Stimulated activated CD8-positive, alpha-beta memory T cell treated with anti-CD3 and anti-CD28 coated beads, Interleukin-4, amount 100 ng/mL, for 1 hour (primary cell): ENCODE measurements at places on chromosomes 11 and 22.

GRCh38 chr22:25942115-25942855, 200.3 kb downstream of the MYO18B start:
- no peak for DNase-seq

- no peak for DNase-seq
These were observed 244.6 kb upstream of the ANO3 start for GRCh38 chr11:26087120-26087935.

GRCh38 chr11:11499300-11499699, 122.5 kb downstream of the GALNT18 start:
- DNase-seq, result no peak

DNA sequence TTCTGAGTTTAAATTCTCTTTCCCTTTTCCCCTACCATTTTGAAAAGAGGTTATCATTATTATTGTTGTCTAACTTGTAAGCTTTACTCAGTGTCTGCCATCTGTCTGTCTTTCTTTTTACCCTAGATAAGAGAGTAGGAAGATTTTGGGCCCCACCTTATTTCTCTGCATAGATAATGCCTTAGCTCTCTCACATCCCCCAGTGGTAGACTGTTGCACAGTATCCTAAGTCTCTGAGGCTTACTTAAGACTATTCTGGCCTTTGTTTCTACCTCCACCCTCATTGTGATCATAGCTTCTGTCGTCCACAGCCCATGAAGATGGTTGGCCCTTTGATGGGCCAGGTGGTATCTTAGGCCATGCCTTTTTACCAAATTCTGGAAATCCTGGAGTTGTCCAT, 3.6 kb upstream of the OR51L1 start:
- DNase-seq, result no peak

DNA sequence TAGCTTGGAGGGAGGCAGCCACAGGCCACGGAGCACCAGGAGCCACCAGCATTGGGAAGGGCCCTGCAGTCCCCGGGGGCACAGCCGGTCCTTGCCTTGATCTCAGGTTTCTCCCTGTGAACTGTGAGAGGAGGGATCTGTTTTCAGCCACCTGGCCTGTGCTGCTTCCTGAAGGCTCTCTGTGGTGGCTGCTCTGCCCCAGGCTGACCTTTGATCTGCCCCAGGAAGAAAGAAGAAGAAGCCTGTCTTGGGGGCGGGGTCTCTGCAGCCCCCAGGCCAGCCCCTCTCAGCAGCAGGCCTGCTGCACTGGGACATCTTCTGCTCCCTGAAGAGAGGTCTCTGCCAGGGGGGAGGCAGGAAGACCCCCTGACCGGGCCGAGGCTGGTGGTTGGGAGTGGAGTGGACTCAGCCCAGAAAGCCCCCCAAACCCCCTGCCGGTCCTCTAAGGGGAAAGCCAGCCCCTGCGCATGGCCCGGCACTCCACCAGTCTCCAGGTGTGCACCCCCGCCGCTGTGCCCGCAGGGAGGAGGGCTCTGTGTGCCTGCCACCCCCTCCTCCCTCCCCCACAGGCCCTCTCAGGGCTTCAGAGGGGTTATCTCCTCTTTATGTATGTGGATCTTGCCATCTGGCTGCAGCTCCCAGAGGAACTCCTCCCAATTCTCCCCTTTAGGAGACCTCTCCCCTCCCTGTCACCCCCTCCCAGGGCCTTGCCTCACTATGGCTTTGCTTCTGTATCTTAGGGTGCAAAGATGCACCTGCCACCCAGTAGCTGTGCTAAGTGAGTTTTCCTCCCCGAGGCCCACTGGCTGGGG, 675.3 kb downstream of the BRD1 start:
- no peak for DNase-seq

DNA sequence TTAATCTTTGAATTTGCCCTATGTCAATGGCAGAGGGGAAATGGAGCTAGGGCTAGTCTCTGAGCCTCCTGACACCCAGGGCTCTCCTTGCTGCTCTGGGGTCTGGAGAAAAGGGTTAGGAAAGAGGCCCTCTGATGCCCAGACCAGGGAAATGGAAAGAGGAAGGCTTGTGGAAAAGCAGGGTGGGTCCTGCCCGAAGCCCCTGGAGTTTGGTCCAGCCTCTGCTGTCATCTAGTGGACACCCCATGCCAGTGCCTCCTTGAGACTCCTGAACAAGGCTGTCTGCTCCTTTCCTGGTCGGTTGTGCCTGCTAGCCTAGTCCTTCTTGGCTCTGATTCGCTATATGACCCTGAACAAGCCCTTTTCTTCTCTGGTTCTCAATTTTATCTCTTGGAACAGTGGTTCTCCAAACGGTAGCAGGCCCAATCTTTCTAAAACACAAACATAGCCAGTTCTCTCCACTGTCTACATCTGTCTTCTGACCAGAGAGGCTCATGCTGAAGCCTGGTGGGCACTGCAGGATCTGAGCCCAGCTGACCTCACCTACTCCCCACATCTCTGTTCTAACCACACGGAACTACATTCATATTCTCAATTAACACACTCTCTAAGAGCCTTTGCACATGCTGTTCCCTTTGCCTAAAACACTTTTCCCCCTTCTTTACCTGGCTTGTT, 8.8 kb upstream of the PLA2G3 start:
- DNase-seq, result no peak

- no peak for DNase-seq
These were observed 26.4 kb downstream of the MB start for GRCh38 chr22:35590634-35591295.

DNA sequence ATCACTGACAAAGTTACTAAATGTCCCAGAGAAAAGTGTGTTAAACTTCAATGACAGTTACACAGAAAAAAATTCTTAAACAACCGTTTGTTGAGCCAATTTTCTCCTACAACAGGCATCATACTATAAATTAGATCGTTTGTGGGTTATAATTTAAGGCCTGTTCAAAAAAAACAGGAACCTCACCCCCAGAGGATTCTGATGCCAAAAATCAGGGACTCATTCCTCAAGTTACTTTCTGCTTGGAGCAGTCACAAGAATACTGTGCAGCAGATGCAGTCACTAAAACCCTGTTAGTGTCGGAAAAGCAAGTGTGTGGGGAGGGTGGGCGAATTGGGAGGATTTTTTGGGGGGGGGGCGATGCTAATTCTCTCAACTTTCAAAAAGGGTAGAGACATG, 657 bp downstream of the CWC15 start:
- no peak for DNase-seq

GRCh38 chr11:66231561-66231960, 36.9 kb upstream of the RAB1B start:
- DNase-seq, result no peak

DNA sequence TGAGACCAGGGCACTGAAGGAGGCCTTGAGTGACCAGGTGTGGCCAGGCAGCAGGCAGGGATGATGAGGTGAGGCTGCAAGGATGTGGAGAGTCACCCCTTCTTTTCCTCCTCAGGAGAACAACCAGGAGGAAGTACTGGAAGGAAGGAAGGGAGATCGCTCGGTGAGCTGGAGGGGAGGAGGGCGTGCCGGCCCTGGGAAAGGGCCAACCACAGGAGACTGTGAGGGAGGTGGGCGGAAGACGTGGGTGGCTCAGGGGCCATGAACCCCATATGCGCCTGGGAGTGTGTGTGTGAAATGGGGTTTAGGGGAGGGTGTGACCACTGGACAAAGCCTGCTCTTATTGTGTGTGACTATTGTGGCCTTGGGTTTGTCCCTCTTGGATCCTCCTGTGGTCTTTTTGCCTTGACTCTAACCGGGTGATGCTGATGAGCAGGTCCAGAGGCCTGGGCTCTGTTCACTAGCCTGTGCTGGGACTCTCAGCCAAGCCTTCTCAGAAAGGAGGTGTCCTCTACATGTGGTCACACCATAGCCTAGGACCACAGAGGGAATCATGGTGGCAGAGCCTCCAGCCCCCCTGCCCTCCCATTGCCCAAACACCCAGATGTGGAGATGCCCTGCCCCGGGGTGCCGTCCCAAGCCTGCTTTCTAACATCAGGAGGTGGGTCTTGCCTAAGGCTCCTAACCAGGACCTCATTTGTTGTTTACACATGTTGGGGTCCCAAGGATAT, 41.3 kb upstream of the TUB start:
- no peak for DNase-seq

DNA sequence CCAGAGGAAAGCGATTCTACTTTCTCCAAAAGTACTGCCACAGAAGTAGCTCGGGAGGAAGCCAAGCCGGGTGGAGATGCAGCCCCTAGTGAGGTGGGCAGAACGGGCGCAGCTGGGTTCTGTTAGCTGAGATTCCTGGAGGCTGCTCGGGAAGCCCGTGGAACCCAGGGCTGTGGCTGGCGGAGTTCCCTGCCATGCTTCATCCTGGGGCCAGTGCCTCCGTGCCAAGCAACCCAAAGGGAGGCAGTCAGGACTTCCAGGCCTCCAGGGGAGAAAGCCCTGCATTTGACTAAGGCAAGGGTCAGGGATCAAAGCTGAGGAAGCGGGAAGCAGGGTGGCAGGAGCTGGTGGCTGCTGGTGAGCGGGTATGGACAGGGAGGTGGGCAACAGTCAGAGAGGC, 6.7 kb upstream of the TRMU start:
- no peak for DNase-seq

DNA sequence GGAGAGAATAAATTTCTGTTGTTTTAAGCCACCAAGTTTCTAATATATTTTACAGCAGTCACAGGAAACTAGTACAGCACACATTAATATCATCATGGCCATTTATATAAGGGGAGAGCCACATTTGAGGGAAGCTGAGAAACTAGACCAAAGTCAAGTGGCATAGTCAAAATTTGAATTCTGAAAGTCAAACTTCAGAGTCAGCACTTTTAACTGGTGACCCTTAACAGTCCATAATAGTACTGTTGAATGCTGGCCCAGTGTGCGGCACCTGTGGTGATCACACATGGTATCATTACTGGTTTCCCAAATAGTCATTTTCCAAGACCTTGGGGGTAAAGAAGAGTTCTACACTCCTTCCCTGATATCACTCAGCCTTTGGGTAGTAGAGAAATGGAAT, 44.3 kb upstream of the PAX6 start:
- no peak for DNase-seq

- DNase-seq, result no peak
These were observed at the start of gene IFTAP for GRCh38 chr11:36594316-36594989. Gene IFTAP, plus strand, starts transcription at chr11:36594502. Its CDS starts 15,602 bp downstream, at chr11:36610104.

DNA sequence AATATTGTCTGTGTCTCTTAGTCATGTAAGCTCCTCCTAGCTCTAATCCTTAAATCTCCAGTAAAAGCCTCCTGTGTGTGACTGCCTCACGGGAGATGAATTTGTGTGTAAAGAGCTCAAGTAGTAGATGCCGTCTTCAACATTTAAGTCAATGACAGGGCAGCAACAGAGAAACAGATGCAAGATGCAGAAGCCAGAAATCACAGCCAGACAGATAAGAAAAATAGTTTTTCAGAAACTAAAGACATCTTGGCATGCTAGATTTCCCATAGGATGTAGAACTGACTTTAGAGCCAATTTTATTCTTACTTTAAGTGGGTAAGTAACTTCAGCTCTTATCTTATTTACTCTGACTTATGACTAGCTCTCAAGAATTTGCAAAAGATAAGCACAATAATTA, 652.8 kb downstream of the KCNA4 start:
- no peak for DNase-seq

DNA sequence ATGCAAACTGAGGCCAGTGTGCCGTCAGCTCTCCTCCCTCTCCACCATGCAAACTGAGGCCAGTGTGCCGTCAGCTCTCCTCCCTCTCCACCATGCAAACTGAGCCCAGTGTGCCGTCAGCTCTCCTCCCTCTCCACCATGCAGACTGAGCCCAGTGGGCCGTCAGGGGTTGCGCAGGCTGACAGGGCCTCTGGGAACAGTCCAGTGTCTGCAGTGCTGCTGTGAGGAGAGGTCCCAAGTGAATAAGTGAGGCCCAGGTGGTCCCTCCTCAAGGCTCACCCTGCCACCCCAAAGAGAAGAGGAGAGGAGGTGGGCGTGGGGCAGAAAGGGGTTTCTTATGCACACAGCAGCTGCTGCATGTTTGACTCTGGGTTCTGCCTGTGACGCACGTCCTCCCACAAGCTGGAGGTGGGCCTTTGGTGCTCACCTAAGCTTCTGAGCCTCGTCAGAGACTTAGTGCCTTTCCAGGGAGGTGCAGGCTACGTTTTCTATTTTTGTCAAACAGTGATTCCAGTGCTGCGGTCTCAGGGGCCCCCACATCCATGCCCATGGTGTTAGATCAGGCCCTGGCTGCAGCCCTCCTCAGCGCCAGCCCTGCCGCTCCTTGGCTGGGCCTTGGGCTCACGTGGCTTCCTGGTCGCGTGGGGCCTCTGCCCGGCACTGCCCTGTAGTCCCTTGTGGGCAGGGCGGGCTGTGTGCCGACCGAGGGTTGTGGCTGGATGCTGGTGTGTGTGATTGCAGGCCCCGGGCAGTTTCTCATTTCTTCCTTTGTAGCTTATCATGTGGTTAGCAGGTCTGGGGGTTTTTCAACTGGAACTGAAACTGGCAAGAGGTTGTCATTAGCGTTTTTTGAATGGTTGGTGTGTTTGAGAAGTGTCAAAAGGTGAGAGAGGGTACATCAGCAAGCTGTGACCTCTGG, 7.1 kb downstream of the TPCN2 start:
- no peak for DNase-seq

DNA sequence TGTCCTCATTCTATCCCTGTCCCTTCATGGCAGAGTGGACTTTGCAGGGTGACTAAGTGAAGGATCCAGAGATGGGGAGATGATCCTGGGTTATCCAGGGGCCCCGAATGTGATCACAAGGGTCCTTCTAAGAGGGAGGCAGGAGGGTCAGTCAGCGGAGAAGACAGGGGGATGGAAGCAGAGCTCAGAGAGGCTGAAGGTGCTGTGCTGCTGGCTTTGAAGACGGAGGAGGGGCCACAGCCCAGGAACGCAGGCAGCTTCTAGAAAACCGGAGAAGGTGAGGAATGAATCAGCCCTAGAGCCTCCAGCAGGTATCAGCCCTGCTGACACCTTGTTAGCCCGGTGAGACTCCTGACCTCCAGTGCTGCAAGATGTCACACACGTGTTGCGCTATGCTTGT, 63.7 kb downstream of the CDKN1C start:
- no peak for DNase-seq

DNA sequence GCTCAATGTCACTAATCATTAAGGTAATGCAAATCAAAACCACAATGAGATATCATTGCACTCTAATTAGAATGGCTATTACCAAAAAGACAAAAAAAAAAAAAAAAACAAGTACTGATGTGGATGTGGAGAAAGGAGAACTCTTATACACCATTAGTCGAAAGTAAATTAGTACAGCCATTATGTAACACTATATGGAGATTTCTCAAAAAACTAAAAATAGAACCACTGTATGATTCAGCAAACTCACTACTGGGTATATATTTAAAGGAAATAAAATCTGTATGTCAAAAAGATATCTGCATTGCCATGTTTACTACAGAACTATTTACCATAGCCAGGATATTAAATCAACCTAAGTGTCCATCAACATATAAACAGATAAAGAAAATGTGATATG, 265.4 kb upstream of the ARHGAP20 start:
- no peak for DNase-seq
